Esophagus (tissue), 2 donors: ENCODE measurements at places on chromosomes 4 and X. TPM values are rescaled to one million over a fixed set of nuclear protein-coding genes. Genes with fewer than 3 reads are reported as not detected.

Gene HMGN5
- 14.1 TPM for polyA plus RNA-seq

Gene CLIC2
- 2.0 TPM for polyA plus RNA-seq

Gene RPL10
- 4,750 TPM for polyA plus RNA-seq

Gene IGSF1
- 0.14 TPM for polyA plus RNA-seq
